ENCODE measurements at places on chromosomes 7 and 10.
A peak's percentile ranks its signal among the peaks of the same experiment; 100 is the strongest.

DNA sequence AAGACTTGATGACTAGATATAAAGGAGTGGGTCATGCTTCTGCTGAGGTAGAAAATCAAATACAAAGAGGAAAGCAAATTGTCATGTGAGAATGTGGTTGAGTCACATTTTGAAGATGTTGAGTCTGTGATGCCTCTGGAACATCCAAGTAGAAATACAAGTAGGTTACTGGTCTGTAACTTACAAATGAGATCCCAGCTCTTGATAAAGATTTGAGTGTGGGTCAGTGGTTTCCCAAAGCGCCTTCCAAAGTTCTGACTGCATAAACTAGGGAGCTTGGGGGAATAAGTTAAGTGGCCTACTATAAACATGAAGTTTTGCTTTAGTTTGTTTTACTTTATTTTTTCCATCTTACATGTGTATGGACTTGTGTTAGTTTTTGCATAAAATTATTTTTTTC is 144.3 kb upstream of the ETV1 start:
- no peak for DNase-seq

DNA sequence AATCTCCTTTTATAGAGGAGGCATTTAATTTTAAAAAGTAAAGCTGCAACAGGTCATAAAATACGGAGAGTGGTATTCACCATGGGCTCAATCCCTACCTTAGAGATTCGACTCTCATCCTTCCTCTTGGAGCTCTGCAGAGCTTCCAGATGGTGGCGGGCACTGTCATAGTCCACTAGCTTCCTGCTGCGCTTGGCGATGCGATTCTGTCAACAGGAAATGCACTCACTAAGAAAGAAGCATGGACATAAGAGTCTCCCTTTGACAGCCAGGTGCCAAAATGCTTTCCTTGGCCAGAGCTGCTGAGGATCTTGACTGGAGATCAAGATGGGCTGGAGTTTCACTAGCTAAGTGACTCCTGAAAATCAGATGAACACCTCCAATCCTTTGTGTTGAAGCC is 154.4 kb downstream of the AMPH start:
- DNase-seq: no peak

DNA sequence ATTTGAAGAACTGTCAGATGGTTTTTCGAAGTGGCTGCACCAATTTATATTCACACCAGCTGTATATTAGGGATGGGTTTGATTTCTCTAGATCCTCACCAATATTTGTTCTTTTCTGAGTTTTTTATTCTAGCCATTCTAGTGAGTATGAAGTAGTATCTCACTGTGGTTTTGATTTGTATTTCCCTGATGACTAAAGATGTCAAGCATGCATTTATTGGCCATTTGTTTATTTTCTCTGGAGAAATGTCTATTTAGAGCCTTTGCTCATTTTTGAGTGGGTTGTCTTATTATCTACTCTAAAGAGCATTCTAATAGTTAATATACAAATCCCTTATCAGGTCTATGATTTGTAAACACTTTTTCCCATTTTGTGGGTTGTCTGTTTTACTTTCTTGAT is 123.9 kb downstream of the PCLO start:
- DNase-seq: no peak

GRCh38 chr10:124903111-124903510 is 38.8 kb upstream of the ZRANB1 start:
- DNase-seq: no peak

DNA sequence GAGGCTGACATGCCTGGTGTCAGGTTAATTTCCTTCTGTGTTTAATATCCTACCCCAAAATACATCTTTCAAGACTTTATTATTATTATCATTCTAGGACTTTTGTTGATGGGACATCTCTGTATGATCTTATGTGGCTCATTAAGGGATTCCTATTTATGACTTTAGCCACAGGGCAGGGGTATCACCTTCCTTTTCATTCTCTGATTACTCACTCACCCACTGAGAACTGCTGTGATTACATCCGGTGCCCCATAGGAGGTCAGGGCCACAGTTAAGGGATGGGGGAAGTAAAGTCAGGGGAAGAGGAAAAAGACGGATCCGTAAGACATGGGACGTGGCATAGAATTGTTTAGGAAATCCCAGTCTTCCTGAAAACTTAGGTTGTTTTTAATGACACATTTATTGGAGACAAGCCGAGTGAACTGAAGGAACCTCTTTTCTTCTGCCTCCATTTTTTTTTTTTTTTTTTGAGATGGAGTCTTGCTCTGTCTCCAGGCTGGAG is 61.0 kb upstream of the PITRM1 start:
- DNase-seq: no peak

DNA sequence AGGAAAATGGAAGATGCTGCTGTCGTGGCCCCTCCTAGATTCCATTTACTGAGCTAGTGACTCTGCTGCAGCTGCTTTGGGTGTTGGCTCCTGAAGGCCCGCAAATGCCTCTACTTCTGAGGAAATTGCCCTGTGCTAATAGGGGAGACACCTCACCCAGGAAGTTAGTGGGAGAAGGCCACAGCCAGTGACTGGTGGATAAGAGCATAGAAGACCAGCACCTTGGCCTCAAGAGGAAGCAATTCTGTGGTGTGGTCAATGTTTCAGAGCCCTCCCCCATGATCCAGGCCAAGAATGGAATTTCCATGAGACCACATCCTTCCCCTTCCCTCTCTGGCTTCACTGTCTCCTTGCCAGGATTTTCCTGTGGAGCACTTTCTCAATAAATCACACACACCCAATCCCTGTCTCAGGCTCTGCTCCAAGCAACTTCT is 25.0 kb upstream of the FZD1 start:
- peak; percentile 80 for DNase-seq

- no peak for DNase-seq
Measured at GRCh38 chr10:52949899-52950298, 177.3 kb upstream of the MBL2 start.

DNA sequence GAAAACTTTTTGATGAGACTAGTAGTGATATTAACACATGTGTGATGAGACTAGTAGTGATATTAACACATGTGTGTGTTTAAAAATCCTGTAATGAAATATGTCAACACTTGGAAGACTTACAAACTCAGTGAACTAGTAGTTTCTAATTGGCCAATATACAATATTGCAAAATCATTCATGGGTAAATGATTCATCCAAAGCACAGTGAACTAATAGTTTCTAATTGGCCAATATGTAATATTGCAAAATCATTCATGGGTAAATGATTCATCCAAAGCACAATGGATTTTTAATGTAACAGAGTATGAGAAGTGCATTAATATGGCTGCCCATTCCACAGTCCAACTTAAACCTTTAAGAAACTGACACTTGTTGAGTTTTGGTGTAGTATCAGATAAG is 77.8 kb downstream of the ATAD1 start:
- no peak for DNase-seq

DNA sequence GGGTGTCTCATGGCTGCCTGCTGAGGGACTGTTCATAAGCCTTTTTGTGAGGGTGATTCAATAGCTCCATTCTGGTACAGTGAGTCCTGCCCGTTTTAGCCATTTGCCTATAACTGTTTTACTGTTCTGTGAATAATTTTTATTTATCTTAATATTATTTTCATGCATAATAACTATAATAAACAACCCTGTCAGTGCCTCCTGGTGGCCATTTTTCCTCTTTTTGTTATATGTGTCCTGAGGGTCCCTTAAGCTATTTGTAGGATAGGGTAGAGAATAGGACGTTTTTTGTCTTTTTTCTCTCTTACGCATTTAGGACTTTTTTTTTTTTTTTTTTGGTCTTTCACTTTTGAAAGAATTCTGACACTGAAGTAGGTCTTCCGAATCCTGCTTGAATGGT is 2.9 kb downstream of the C1QL3 start:
- no peak for DNase-seq

- no peak for DNase-seq
Measured at GRCh38 chr10:26138613-26139012, 78.0 kb upstream of the GAD2 start.

DNA sequence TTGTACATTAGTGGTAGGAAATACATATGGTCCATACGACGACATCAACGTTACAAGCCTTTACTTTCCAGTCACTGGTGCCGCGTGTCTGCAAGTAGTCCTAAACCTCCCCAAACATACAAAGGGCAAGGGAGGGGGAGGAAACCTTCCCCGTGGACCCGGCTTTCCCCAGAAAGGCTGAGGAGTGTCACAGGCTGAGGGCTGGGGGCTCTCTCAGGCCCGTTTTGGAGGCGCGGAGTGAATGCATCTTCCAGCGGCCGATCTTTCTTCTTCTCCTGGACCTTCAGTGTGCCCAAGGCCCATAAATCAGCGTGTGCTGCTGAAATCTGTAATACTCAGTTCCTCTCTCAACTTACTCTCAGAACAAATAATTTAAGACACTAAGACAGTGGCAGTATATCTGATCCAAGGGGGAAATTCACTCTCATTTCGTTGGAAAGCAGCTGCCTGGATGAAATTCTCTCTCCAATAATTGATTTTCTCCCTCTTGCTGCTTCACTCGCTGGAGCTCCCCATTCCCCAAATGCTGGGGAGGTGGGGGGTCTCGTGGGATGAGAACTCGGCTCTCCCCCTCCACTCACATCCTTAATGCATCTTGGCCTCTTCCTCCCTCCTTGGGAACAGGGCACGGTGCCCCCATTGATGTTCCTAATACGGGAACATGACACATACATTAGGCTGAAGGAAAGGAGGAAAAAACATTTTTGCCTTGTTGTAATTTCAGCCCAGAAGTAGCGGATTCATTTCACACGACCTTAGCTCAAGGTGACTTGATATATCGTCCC is 126.1 kb downstream of the ADARB2 start:
- DNase-seq: no peak

DNA sequence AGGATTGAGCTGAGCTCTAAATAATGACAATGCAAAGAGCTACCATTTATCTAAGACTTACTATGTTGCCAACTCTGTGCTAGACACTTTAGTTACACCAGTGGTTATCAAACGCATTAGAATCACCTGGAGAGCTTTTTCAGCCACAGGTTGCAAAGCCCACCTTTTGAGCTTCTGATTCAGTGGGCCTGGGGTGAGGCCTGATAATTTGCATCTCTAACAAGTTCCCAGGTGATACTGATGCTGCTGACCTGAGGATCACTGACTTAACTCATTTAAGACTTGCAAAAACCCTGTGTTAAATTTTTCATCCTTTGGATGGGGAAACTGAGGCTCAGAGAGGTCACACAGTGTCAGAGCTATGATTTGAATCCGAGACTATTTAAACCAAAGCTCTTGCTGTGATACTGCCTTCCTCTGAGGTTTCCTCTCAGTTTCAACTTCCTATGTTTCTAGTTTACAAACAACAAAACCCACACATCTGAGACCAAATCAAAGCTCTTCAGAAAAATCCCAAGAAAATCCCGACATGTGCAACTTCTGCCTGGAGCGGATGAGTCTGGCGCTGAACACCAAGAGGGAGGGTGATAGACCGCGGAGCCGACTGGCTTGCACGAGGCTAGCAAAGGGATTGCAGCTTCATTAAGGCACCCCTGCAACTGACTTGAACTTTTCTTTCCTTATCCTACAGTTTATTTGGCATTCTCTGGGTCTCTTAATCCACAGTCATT is 124.9 kb downstream of the CYP26A1 start:
- DNase-seq: peak; percentile 54

DNA sequence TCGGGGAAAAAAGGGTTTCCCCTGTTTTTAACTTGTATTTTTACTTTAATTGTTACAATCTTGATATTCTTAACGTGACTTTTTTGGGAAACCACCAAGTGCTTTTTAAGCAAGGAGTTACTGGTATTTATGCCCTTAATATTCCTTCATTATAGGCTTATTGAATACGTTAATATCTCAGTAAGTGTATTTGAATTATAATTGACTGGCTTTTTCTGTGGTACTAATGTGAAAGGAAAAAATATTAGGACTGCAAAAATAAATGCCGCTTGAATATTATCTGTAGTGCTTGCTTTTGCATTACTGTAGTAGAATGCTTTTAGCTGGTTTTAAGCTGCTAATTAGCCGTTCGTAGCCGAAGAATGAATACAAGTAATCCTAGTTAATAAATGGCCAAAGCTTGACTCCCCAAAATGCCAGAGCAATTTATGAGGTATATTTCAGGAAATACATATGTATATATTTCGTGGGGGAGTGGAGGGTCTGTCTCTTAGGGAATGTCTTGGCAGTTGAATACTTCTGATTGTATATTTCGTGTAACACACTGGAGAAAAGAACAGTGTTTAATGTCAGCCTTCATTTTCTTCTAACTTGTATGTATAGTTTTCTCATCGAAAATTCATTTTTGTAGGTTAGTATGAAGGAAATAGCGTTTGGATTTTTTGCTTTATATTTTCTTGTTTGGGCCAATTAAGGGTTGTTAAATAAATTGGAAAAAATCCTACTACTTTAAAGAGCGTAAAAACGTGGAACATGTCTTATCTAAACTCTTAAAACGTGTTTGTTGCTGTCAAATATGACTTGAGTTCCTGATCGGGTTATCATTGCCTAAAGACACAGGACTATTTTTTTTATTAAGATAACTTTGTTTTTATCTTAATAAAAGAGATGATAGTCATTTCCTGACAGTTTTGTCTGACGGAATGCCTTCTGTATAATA is 1.5 kb downstream of the PDCD4 start:
- no peak for DNase-seq

- no peak for DNase-seq
Measured at GRCh38 chr10:15346440-15347141, 24.5 kb downstream of the FAM171A1 start.

DNA sequence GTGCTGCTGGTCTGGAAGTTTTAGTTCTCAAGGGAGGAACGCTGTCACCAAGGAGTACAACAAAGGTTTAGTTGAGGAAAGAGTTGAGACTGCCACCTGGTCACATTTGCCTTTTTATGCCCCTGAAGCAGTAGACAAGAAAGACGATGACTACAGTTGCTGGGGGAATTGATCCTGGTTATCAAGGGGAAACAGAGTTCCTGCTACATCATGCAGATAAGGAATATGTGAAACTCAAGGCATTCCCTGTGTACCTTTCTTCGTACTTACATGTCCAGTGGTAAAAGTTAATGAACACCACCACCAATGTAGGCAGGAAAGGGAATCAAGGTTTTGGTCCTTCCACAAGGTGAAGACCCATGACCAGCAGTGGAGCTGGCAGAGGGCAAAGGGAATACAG is 31.8 kb downstream of the SLC35B4 start:
- no peak for DNase-seq

- peak; percentile 90 for DNase-seq
Measured at GRCh38 chr10:117653170-117653515, 110.6 kb downstream of the EMX2 start.

Measured in muscle of back (tissue), 13 donors.